Stimulated activated CD8-positive, alpha-beta memory T cell treated with anti-CD3 and anti-CD28 coated beads, Interleukin-7, amount 100 ng/mL, for 1 hour (primary cell): ENCODE measurements at places on chromosomes 3 and 15.

GRCh38 chr15:67501836-67502461 is 19.0 kb upstream of the C15orf61 start:
- no peak for DNase-seq

- DNase-seq = no peak
These were observed 71.0 kb downstream of the EDEM1 start for GRCh38 chr3:5258526-5258925.

DNA sequence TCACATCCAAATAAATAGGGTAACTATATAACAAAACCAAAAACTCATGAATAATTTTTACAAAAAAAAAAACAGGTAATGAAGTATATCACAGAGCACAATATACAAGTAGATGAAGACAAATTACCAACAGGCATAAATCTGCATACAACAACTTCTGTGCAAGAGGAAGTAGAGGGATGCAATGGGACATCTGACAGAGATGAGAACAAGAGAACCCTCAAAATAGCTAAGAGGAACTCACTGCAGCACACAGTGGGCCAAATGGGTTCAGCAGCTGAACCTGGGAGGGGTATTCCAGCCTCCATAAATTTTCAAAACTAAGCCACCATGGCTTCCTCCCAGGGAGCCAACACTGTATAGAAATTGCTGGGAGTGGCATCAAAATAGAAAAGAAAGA is 9.6 kb upstream of the BTLA start:
- DNase-seq = no peak

- no peak for DNase-seq
These were observed 59.3 kb downstream of the ADAMTSL3 start for GRCh38 chr15:83713242-83713641.

GRCh38 chr3:184337399-184337714 is at the start of gene FAM131A:
FAM131A (plus strand) TSS chr3:184337600; CDS start chr3:184337631, 31 bp downstream.
- no peak for DNase-seq

DNA sequence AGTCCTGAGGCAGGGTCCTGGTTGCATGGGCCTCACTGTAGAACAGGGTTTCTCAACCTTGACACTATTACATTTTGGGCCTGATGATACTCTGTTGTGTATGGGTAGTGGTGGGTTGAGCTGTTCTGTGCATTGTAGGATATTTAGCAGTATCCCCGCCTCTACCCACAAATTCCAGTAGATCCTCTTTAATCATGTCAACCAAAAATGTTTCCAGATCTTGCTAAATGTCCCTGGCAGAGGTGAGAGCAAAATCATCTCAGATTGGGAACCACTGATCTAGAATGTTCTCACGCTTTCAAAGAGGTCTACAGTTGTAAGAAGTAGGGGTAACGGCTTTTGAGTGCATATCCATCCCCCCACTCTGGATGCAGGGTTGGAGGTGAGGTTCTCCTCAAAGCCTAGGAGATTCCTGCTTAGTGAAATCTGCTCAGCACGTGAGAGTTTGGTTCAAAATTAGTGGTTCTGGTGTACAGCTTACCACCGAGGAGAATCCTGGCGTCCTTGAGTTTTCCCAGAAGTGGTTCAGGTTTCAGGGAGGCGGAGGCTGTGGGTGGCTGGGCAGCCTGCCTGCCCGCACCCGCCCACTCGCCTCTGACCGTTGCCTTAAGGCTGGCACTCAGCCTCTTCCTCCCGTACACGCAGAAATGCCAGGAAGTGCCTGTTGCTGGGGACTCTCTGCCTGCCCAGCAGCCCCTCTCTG is 5.3 kb downstream of the ACVR2B start:
- DNase-seq = no peak
